Epithelial cell of esophagus (primary cell): ENCODE measurements at places on chromosomes 16 and 17.

- DNase-seq, result no peak
Measured at GRCh38 chr17:82188001-82188961, 24.4 kb downstream of the CCDC57 start.

- peak; percentile 71 for DNase-seq
Measured at GRCh38 chr16:30368122-30368791, 2.0 kb downstream of the TBC1D10B start.

- peak; percentile 29 for DNase-seq
Measured at GRCh38 chr16:84117494-84117843, 727 bp upstream of the MBTPS1 start.

DNA sequence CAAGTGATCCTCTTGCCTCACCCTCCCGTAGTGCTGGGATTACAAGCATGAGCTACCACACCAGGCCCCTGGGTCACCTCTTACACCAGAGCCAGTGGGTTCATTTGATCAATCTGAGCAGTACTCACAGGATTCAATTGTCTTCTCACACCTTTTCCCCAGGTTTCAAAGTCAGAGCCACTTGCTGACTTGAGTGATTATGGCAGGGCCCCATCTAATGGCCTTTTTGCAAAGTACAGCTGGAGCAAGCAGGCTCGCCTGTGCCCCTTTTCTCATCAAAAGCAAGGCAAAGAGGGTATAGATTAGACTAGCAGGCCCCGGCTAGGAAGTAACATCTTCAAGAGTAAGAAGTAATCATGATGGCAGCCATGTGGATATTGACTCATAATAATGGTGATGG is 114.8 kb upstream of the NOL11 start:
- peak; percentile 58 for DNase-seq

DNA sequence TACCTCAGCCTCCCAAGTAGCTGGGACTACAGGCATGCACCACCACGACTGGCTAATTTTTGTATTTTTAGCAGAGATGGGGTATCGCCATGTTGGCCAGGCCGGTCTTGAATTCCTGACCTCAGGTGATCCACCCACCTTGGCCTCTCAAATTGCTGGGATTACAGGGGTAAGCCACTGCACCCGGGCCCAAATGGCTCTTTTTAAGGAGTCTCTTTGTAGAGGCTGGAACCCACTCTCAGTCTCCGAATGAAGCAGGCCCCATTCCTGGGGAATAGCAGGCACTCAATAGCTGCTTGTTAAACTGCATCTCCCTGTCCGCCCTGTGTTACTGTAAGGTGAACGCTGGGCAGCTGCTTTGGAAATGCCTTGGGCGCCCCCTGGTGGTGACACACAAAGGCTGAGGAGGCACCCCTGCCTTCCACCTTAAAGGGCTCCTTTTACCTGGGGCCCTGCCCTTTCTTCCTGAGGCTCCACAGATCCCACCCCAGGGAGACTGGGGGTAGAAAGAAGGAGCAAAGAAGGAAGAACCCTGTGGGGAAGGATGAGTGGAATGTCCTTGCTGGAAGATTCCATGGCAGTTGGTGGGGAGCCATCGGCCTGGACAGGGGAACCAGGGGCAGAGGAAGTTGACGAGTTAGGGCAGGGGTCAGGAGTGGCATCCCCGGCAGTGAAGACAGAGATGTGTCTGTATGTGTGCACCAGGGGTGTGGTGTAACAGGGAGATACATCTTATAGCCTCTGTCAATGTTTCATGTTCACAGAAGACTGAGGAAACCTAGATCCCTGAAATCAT is 6.1 kb upstream of the SP2 start:
- peak; percentile 89 for DNase-seq
